GM06990 (cell line): ENCODE measurements at places on chromosomes 4 and X.

DNA sequence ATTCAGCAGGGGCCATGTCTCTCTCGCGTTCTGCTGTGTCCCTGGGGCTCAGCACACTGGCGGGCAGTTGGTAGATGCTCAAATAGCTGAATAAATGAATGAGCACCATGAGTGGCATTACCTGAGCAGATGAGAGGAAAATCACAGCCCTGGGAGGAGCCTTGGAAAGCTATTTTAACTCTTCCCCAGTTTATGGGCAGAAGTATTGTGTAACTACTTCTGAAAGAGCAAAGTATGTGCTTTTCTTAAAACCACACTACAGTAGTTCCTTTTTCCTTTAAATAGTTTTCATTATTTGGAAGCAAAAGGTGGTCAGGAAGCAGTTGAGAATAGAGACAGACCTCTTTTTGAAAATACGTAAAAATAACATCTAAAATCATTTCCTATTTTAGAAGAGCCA lies 3.0 kb upstream of the PLAC1 start:
- no peak for DNase-seq

GRCh38 chr4:57109411-57109846 lies 756 bp downstream of the IGFBP7 start:
- DNase-seq, result peak; percentile 3

DNA sequence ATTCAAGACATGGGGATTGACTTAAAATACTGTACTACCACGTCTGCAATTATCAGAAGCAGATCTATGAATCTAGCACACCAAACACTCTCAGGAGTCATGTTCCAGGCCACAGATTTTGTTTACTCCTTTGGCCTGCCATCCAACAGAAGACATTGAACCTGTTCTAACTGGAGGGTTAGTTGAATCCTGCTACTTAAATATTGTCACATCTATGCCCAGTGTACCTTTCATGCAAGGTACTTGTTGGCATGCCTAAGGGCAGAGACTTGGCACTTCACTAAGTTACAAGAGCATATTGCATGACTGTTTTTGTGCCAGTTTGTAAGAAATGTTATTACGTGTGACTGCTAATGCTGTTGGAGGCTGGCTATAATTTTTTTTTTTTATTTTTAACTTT lies 126.9 kb upstream of the BCOR start:
- no peak for DNase-seq

DNA sequence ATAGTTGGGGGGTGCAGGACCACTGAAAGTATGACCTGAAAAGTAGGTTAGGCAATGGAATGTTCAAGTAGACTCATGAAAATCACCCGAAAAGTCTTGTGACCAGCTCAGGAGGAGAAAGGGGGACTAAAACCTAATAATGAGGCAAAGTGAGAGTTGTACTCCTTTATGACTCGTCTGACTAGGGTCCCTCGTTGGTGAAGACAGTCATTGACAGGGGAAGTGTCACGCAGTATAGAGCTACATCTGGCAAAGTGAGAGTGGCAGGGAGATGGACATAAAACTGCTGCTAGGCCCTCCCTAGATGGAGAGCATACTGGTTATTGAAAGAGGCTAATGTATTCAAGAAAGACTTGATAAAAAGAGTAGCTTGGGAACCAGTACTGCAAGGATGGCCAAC lies 20.5 kb downstream of the OTUD6A start:
- no peak for DNase-seq

DNA sequence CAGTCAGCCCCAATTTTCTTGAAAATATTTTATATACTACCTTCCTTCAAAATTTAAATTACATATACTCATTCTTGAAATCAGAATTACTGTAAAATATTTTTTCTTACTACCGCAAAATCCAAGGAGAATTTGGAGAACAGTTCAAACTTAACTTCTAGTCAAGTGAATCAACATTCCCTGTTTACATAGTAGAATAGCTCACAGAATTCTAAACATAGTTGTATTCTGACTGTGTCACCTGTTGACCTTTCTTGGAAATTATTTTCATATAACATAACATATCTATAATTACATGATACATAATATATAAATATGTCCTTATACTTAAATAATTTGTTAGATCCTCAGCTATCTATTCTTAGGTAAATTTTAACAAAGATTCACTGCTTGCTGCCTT lies 31.0 kb upstream of the FGF5 start:
- no peak for DNase-seq

DNA sequence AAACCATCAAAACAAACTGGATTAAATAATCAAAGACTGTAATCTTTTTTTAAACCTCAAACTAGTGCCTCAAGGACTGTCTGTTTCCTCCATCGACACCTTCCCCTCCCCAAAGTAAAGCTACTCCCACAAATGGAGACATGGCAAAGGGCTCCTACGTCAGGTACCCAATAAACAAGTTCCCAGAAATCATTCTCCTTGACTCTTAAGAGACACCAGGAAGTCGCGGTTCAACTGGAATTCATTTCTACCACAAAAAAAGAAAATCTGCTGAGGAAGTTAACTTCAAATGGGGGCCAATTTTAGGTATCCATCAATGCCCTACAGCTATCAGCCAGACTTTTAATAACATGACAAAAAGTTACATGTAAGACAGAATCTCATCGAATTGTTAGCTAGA lies 2.5 kb downstream of the RPS4X start:
- no peak for DNase-seq

- DNase-seq, result no peak
These were observed 120.2 kb upstream of the FAM9C start for GRCh38 chrX:13164611-13165010.

DNA sequence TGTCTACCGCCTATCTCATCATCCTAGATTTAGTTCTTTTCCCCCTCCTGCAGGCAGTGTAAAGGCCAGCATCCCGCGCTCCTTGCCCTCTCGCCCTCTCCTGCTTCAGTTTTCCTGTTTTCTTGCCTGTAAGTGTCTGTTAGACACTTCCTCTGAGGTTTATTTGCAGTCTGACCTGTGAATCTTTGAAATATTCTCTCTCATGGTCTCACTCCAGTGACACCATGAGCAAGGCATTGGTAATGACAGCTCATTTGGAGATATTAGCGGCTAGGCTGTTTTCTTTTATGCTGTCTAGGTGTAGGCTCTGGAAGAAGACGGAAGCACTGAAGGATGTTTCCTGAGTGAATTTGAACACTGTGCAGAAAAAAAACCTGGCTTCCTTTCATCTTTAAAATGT lies 179.6 kb downstream of the KDR start:
- DNase-seq, result no peak

DNA sequence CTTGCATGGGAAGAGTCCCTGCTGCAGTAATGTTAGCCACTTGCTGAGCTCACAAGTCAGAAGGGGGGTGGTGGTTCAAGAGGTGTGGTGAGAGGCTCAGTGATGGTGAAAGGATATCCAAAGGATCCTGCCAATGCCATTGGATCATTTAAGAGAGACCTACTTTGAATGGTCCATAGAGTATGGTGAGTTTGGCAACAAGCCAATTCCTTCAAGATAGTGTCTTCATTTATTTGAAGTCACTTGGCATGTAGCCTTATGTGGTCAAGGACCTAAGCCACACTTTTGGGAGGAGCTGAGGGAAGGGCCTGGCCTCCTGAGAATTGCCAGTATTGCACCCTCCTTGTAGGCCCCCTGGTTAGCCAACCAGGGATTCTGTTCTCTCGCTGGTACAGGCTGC lies 87.9 kb downstream of the TSPAN7 start:
- no peak for DNase-seq

- no peak for DNase-seq
These were observed 491.2 kb downstream of the INPP4B start for GRCh38 chr4:142354794-142355420.

DNA sequence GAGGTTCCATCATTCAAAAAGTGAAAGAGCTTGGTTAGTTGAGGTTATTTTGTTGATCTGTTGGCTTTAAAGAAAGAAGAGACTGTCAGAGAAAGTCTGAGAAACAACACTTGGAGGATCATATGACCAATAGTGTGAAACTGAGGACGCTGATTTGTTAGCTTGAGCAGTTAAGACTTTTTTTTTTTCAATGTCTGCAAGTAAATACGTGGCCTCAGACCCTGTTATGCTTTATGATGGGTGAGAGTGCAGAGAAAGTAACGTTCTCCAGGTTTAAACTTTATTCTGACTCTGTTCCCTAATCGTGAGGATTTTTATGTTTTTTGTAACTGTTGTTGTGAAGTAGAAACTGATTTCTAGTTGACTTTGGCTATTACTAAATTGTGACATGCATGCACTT lies 45.9 kb downstream of the GAB1 start:
- DNase-seq, result no peak

DNA sequence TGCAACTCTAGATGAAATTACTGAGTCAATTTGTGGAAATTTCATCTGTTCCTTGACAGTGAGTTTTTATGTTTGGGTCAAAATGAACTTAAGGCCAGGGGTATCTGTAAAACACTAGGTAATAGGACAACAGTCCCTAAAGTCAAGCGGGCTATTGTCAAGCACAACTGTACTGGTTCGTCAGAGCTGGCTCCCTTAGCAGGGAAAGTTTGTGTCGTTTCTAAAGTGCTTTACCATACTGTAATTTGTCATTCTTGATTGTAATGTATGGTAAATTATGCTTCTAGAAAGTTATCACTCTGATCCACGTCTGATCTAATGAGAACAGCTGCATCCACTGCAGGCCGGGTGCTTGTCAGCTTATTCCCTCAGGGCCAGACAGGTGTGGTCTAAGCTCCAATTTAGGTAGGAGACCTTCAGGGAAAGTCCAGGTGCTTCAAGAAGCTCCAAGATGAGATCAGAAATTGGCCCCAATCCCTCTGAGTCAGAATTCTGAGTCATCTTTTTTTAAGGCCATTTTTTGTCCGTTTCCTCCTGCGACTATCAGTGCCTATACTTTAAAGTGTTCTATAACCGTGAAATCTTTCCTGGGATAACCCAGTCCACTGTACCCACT lies 92.2 kb downstream of the PALLD start:
- DNase-seq, result no peak

DNA sequence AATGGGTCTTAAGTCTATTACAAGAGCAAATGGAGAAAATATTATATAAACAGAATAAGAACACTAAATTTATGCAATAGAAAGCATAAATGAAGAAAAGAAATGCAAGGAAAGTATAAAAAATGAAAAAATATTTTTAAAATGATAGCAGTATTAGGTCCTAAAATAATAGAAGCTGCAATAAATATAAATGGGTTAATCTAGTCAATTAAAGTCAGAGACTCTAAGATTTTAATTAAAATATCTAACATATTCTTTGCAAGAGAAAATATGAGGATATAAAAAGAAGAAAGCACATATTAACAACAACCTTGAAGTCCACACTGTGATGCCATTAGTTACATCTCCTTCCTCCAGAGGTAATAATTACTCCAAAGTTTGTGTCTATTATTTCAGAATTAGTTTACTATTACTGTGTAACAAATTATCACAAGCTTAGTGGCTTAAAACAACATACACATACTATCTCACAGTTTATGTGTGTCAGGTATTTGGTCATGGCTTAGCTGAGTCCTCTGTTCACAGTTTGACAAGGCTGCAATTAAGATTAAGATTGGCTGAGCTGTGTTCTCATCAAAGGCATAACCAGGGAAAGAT lies 174.9 kb downstream of the NAA11 start:
- DNase-seq, result no peak

- DNase-seq, result no peak
These were observed 63.7 kb downstream of the ANK2 start for GRCh38 chr4:113113151-113113550.

DNA sequence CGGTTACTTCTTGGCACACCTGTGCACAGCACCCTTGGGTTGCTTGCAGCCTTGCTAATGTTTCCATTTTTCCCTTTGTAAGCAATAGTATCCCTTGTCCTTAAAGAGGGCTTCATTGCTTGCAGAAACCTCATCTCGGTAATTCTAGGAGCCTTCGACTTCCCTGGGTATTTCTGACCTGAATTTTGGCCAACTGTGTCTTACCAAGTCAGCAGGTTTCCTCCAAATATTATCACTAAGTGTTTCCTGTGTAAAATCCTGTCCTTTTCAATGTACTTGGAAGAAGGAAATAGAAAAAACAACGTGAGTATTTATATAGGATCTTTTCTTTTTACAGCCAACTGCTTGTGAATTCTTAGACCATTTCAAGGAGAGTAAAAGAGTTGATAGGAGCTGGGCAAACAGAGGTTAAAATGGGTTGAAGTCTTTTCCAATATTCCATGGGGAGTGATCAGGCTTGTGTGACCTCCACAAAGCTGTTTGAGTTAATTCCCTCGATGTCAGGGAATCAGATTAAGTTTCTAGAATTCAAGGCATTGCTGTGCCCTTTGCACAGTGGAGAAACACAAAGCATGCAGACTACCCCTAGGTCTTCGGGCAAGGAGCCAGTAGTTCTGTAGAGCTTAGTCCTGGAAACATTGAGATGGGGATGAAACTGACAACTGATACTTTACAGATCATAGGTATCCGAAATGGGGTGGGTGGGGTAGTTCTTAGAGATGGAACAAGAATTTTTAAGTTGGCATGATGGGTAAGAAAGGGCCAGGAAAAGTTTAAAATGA lies 209.9 kb downstream of the CPE start:
- DNase-seq, result no peak

- peak; percentile 87 for DNase-seq
These were observed at the start of gene DOCK11 for GRCh38 chrX:118495061-118495921. DOCK11 (plus strand) TSS chrX:118495815; CDS start chrX:118495972, 157 bp downstream.

GRCh38 chrX:66635360-66635759 lies 3.5 kb downstream of the EDA2R start:
- DNase-seq, result no peak

- DNase-seq, result no peak
These were observed 75.7 kb downstream of the ZFX start for GRCh38 chrX:24225265-24225664.

DNA sequence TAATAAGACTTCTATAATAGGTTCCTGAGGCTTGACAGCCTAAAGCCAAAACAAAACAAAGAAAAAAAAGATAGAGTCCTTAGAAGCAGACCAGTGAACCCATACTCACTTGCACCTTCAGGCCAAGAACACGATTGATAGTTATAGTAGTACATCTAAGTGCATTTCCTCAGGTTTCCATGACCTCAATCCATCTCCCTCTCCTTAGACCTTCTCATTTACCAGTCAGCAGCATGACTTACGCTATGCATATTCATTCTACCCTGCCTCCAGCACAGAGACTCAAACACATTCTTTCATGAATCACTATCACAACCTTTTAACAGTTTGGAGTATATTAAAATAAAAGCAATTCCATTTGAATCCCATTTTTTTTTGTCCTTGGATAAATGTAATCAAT lies 855.6 kb downstream of the CCSER1 start:
- DNase-seq, result no peak

GRCh38 chr4:139969635-139970266 lies 184.2 kb downstream of the MAML3 start:
- DNase-seq, result no peak

DNA sequence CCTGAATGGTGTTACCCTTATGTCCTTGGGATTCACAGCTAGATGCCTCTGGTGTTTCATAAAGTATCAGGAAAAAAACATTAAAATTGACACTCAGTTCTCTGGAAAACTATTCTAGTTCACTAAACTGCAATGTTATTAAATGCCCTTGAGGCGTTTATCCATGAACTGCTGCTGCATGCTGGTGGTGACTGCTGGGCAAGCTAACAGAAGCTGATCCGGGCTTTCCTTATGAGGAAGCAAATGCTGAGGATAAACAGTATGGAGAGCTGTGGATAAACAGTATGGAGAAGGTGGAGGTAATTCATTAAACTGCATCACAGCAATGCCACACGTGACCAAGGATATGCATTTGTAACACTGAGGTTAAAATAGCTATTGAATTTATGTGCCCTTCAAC lies 227.0 kb downstream of the NR3C2 start:
- no peak for DNase-seq

- DNase-seq, result no peak
These were observed 195.2 kb upstream of the ANXA10 start for GRCh38 chr4:167897116-167897515.
